Activated CD4-positive, alpha-beta T cell treated with anti-CD3 and anti-CD28 coated beads, Interleukin-2, amount 10 ng/mL, durations not matched to agents 24 days and 14 days (primary cell): ENCODE measurements at places on chromosomes 7 and 10.
A peak's percentile ranks its signal among the peaks of the same experiment; 100 is the strongest.

- no peak for DNase-seq
Measured at GRCh38 chr7:44395067-44395466, 69.7 kb upstream of the CAMK2B start.

GRCh38 chr10:17872191-17873091, 63.3 kb downstream of the MRC1 start:
- no peak for DNase-seq

GRCh38 chr7:27603813-27604212, 58.9 kb downstream of the HIBADH start:
- DNase-seq: no peak

- DNase-seq: no peak
Measured at GRCh38 chr10:74556072-74556705, 270.2 kb upstream of the KAT6B start.

- DNase-seq: no peak
Measured at GRCh38 chr7:824081-824480, 8.2 kb upstream of the SUN1 start.

GRCh38 chr7:15692501-15693020, 6.1 kb upstream of the MEOX2 start:
- no peak for DNase-seq

DNA sequence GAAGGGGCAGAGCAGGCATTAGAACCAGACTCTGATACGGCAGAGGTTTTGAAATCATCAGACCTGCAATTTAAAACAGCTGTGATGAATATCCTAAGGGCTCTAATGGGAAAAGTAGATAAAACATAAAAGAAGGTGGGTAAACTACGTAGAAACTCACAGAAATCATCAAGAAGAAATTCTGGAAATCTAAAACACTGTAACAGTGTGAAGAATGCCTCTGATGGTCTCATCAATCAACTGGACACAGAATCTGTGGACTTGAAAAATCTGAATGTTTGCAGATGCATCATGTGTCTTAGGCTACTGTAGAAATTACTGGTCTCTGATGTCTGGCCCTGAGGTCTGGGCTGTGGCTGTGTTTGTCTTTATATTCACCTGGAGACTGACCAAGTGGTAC, 173.0 kb upstream of the NPS start:
- no peak for DNase-seq

- no peak for DNase-seq
Measured at GRCh38 chr7:36441344-36442022, 51.8 kb downstream of the ANLN start.

DNA sequence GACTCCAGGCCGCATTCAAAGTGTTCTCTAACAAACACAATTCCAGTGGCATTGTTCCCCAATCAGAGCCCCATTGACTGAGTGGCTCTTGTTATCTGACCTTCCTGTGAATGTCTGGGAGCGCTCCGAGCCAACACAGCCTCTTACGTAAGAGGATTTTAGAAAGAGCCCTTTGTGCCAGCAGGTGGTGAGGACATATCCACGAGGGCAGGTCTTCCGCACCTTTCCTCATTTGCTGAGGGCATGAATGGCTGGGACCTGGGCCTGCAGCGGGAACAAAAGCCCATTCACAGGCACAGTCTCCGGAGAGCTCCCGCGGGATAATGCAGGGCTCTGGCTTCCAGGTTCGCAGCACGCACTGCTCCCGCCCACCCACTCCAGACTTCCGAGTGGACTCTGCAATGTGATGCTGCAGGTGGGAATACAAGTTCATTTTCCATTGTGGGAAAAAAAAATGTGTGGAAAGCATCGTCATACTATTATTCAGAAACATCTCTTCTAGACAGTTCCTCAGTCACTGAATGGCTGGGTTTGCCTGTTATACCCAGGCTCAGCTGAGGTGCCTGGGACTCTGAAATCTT, 295.0 kb upstream of the IGFBP3 start:
- peak; percentile 45 for DNase-seq

DNA sequence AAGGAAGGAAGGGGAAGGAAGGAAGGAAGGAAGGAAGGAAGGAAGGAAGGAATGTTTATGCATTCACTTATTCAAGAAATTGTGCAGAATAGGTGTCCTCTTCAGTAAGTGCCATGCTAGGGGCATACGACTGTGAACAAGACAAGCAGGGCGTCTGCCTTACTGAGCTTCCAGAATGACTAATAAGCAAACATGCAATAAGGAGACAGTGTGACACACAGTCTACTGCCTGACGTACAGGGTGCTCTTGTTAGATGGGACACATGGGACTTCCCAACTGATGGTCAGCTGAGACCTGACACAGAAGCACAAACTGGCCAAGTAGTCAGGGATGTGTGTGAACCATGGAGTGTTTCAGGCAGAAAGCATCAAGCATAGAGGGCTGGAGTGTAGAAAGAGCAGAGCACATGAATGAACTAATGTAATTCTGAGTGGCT, 18.2 kb downstream of the DNAJC12 start:
- DNase-seq: no peak

DNA sequence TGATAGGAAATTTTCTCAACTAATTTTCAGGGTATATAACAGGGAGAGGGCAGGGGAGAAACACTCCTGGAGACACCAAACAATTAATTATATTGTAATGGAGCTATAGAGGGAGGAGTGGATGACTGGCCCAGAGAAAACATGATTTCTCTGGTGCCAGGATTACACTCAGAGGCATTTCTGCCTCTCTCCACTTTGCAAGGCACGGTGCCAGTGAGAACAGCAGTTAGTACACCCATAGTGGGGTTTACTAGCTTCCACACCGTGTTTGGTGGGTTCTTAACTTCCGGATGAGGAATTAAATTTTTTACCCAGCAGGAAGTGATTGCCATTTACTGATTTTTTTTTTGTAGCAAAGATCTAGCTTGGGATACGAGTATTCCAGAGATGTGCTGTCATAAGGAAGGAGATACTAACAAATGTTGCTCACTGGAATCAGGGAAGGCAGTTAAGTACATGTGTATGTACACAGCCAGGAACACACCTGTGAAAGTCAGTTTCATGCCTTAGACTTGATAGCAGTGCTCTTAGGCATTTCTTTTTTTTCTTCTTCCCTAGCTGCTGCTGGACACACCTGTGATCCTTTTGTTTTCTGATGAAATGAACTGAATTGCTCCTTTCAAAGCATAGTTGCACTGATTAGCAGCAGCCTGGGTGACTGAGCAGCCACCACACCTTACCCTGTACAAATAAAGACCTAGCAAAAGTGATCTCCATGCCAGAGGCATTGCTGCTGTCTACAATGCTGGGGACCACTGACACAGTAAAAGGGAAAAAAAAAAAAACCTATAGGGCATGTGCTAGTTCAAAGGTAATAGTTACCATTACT, 58.1 kb downstream of the POLL start:
- no peak for DNase-seq

GRCh38 chr10:46285300-46285699, 1.5 kb upstream of the ANTXRL start:
- DNase-seq: no peak

DNA sequence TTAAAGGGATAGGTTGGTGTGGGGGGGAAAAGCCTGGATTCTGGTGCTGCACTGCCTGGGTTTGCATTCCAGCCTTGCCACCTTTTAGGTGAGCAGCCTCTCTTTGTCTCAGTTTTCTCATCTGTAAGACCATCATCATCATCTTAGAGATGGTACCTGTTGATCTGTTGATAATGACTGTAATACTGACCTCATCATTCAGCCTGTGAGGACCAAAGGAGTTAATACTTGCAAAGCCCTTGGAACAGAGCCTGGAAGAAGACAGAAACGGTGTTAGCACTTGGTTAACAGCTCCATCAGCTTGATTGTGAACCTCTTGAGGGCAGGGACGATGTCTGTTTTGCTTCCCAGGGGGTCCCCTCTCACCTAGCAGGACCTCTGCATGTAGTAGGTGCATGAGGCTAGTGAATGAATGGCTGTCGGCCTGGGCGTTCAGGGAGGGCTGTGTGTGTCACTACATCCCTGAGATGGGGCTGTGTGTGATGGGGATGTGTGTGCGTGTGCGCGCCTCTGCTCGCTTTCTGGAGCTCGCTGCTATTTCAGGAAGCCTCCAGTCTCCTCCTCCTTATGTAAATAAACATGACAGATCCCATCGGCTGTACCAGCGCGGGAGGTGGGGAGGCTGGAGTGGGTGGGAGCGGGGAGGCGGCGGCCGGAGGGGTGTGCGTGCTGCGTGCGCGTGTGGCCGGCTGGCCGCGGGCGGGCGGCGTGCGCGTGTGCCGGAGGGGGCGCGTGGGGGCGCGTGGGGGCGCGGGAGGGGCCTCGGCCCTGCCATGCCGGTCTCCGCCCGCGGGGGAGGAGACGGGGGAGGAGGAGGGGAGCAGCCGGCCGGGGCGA, 61.2 kb downstream of the NEURL1 start:
- DNase-seq: peak; percentile 81

- DNase-seq: peak; percentile 66
Measured at GRCh38 chr7:73718438-73718881, 1.0 kb downstream of the STX1A start.

DNA sequence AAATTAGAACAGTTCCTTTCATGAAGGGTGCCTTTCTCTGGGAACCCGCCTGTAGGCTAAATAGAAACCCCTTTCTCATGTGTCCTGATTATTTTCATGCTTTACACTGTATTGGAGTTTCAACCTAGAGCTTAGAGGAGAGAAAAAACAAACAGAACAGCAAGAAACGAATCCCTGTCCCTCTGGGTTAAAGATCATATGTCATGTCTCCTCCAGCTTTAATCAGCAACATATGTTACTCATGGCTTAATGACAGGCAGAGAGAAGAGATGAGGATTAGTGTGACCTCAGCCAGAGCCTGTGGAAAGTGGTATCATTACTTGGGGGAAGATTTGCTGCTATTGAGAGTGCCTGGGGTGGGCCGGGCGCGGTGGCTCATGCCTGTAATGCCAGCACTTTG, 32.1 kb downstream of the CRCP start:
- no peak for DNase-seq

DNA sequence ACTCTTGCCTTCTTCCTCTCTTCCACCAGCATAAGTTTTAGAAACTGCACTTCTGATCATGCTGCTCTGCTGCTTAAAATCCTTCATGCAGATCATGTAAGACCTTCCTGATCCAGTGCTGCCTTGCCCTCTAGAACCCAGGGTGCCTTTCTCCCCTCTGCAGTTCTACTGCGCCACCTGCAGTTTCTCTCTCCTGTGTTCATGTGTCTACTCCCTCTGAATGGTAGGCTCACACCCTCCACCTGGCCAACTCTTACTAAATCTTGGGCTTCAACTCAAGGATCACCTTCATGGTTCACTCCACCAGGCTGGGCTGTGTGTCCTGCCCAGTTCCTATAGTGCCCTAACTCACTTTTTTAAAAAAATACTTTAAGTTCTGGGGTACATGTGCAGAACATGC, 174.6 kb upstream of the ITGB1 start:
- peak; percentile 74 for DNase-seq

- DNase-seq: no peak
Measured at GRCh38 chr10:34528320-34528719, 286.8 kb downstream of the PARD3 start.

- no peak for DNase-seq
Measured at GRCh38 chr7:25105911-25106310, 19.1 kb downstream of the CYCS start.

DNA sequence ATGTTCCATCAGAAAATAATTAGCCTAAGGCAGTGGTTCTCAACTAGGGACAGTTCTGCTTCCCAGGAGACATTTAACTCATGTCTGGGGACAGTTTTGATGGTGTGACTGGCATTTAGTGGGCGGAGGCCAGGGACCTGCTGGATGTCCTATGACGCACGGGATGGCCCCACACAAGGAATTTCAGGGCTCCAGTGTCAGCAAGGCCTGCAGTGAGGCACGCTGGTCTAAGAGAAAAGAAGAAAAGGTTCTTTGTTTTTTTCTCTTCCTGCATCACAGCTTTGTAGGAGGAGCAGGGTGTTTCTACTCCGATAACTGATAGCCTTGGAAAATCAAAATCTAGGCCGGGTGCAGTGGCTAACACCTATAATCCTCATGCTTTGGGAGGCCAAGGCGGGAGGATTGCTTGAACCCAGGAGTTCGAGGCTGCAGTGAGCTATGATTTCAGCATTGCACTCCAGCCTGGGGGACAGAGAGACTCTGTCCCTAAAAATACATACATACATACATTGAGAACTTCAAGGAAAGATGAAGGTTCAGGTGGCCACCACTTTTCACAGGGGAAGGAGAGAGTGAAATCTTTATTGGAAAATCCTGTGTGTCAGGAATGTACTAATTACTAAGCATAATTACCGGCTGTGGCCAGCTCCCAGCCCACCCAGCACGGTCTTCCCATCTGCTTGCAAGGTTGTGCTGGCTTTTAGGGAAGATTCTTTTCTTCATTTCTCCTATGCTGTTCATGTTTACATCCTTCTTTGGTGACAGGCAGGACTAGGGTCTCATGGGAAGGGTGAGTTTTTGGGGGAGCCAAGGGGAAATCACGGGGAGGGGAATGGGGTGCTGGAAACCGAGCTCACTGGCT, 150.4 kb downstream of the ACTR3B start:
- DNase-seq: no peak

DNA sequence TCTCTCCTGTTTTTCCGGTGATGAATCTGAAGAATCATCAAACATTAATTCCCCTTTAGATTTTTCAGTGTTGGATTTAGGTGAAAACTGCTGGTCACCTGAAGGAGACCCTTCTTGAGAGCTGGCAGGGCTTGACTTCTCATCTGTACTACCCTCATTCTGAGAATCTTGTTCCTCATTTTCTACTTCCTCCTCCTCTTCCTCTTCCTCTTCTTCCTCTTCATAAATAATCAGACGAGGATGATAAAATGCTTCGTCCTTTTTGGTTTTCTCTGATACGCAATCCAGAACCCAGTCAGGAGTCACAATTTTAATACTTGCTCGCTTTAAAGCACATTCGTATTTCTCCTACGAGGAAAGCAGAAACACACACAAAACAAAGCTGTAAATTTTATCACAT, 26.9 kb downstream of the PAXIP1 start:
- DNase-seq: no peak

- no peak for DNase-seq
Measured at GRCh38 chr7:20529260-20529659, 86.2 kb upstream of the ABCB5 start.

GRCh38 chr10:48193556-48193955, 80.9 kb downstream of the FRMPD2 start:
- DNase-seq: no peak

DNA sequence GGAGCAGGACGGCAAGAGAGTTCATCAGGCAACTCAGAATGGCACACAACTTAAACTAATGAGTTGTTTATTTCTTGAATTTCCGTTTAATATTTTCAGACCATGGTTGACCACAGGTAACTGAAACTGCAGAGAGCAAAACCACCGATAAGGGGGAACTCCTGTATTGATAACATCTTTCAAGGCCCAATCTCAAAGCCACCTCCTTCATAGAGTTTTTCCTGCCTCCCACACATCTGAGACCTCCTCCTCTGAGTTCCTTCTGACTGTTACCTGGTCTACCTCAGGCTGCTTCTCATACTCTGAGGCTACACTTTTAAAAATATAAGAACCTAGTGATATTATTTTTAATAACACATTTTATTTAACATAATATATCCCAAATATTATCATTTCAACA, 341.5 kb upstream of the NPVF start:
- DNase-seq: no peak

- DNase-seq: no peak
Measured at GRCh38 chr10:125983161-125983560, 86.8 kb downstream of the FANK1 start.

- DNase-seq: no peak
Measured at GRCh38 chr7:153432063-153432462, 620.1 kb upstream of the DPP6 start.

GRCh38 chr10:72328045-72328828, 26.5 kb downstream of the DNAJB12 start:
- DNase-seq: peak; percentile 81

GRCh38 chr7:5646846-5647245, 134.6 kb downstream of the RNF216 start:
- DNase-seq: no peak

GRCh38 chr10:56622335-56622973, 261.4 kb upstream of the ZWINT start:
- no peak for DNase-seq

- no peak for DNase-seq
Measured at GRCh38 chr10:100907175-100907574, 5.6 kb upstream of the SLF2 start.
